ENCODE measurements at places on chromosomes 2 and 18.
A peak's percentile ranks its signal among the peaks of the same experiment; 100 is the strongest.

DNA sequence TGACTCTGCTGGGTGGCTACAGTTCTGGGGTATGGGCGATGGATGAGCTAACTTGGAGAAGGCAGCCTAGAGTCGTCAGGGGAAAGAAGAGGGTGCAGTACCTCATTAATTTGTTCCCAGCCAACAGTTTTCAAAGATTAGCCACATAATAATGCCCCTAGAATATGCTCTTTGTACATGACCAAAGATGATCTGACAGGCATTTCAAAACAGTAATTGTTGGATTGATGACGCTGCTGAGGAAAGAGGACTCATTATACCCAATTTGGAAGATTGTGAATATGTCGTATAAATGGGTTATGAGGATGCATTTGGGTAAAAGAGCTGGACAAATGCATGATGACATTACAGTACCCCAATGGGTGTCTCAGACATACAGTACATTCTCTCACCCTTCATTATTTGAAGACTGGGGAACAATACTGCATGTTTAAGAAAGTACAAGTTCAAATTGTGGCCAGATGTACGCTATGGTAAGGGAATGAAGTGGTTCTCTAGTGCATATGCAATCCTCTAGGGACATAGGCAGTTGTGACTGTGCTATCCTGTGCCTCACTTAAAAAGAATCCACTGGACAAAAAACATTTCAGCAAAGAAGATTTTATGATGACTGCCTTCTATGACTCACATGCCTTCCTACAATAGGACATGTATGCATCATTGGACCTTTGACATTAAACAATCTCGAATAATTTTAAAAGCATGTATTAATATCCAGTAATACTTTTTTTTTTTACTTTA, 233.2 kb downstream of the CNTNAP5 start:
- no peak for DNase-seq

GRCh38 chr2:45845566-45845965, 194.1 kb downstream of the PRKCE start:
- DNase-seq, result no peak

GRCh38 chr18:1840878-1841277, 730.4 kb downstream of the METTL4 start:
- DNase-seq, result no peak

DNA sequence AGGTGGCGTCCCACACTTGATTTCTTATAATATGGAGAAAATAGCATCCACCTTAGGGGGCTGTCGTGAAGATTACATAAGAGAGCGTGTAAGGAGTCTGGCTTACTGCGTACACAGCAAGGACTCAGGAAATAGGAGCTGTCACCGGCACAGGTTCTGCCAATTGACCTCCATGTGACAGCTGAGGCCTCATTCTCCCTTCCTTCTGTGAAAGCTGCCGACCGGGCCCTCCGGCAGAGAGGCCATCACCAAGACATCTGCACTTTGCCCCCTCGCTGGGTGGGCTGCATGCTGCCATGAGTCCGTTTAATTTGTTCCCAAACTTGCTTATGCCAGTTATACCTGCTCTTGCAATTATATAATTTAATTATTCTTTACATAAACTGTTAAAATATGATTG, 27.7 kb downstream of the HS1BP3 start:
- DNase-seq, result no peak

- DNase-seq, result no peak
Observed at GRCh38 chr2:188786368-188786841, 187.8 kb upstream of the COL3A1 start.

GRCh38 chr18:10145546-10145945, 231.7 kb downstream of the VAPA start:
- no peak for DNase-seq

- DNase-seq, result peak; percentile 74
Observed at GRCh38 chr2:119248311-119248710, 24.7 kb downstream of the STEAP3 start.
